Kidney tubule cell (primary cell): ENCODE measurements at places on chromosomes 7 and 10.

DNA sequence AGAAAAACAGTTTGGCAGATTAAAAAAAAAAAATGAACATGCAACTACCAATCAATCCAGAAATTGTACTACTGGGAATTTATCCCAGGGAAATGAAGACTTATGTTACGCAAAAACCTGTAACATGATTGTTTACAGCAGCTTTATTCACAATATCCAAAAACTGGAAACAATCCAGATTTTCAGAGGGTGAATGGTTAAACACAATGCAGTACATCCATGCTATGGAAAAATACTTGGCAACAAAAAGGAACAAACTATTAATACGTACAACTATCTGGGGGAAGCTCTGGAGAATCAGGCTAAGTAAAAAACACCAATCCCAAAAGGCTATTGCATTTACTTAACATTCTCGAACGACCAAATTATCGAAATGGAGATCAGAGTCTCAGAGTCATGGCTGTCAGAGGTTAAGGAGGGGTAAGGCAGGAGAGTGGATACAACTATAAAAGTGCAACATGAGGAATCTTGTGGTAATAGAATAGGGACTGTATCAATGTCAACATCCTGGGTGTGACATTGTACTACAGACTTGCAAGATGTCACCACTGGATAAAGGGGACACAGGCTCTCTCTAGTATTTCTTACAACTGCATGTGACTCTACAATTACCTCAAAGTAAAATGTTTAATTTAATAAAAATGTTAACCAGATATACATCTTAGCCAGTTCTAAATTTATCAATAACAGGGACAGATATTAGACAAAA, 21.5 kb upstream of the RUFY2 start:
- DNase-seq, result no peak

DNA sequence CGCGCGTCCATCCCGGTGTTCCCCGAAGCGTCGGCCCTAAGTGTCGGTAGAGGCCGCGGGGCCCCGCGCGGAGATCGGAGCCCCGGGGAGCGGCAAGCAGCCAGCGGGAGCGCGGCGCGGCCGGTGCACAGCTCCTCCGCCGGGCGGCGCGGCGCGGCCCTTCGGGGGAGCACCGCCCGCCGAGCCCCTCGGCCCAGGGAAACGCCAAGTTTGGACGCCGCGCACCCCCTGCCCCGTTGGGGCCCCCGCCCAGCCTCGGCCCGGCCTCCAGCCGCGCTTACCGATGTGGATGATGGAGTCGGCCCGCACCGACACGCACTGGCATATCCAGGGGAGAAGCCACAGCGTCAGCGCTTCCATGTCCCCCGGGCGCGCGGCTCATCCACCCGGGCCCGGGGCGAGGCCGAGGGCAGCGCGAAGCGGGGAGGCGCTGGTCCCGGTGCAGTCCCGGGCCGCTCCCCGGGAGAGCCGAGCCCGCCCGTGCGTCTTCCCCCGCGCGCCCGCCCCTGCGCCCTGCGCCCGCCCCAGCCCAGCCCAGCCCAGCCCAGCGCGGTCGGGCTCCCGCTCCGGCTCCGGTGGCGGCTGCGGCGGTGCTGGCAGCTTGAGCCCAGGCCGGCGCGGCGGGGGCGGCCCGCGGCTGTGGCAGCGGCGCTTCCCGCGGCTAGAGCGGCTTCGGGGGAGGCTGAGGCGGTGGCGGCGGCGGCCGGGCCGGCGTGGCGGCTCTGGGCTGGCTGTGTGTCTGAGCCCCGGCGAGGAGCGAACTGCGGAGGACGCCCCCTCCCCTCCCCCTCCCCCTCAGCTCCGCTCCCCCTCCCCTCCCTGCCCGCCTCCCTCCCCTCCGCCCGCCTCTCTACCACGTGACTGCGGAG, at the start of gene GRID1:
Gene GRID1 (minus strand): TSS at position 763 of the 869 bp plus-strand sequence.
- no peak for DNase-seq

GRCh38 chr10:30645340-30645827, 15.8 kb upstream of the LYZL2 start:
- DNase-seq, result peak; percentile 3

DNA sequence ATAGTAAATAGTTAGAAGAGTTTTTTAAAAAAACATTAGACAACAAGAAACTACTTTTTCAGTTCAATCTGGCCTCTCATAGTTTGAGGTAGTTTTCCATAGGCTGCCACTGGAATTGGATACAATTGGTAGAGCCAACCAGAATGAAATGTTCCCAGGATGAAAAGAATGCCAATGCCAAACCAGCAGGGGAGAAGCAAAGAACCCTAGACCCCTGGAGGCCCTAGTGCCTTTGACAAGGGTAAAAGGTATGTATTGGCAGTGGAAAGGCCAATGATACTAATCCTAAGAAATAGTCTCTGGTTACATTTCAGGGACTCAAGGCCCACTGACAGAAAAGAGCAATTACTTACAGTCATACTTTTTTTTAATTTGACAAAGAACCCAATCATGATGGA, 77.4 kb upstream of the SEM1 start:
- no peak for DNase-seq

- no peak for DNase-seq
Measured at GRCh38 chr10:105973360-105973759, 1191.1 kb downstream of the SORCS1 start.

GRCh38 chr10:130935897-130936550, 375.5 kb downstream of the TCERG1L start:
- DNase-seq, result no peak
